Renal pelvis (tissue), 12 donors: ENCODE measurements at places on chromosomes 11 and 22. TPM values are rescaled to one million over a fixed set of nuclear protein-coding genes. Genes with fewer than 3 reads are reported as not detected.

Gene APOL2
- 34.8 TPM for polyA plus RNA-seq

Gene BET1L
- 48.6 TPM for polyA plus RNA-seq

- no peak for DNase-seq
Measured at GRCh38 chr22:23217171-23218052, 37.1 kb downstream of the BCR start.

DNA sequence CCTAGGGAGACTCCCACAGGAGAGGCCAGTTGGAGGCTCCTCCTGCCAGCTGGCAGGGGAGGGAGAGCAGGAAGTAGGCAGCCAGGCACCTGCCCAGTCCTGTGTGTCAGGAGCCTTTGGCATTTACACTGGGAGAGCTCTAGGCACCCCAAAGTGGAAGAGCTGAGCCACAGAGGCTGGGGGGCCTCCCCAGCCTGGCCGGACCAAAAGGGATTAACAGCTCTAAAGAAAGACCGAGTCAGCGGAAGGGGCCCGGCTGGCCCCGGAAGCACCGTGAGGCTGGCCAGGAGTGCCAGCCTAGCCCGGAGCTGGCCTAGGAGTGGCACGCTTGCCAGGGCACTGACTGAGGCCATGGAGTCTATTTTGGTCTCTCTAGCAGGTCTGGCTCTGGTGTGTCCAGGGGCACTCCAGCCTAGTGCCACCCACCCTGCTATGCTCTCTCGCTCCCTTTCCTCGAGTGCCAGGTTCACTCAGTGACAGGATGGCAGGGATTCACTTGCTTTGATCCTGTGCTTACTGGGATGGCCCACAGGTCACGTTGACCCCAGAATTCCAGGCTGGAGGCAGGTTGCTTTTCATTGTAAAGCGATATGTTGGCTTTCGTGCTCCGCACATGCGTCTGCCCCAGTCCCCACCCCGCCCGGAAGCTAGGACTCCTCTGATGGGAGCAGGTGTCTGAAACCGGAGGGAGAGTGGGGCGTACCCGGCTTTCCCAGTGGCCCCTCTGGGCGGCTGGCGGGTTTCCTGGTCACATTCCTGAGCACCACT lies 3.3 kb upstream of the KMT5B start:
- no peak for DNase-seq

- DNase-seq: no peak
Measured at GRCh38 chr11:70454197-70454767, 56.0 kb downstream of the CTTN start.

DNA sequence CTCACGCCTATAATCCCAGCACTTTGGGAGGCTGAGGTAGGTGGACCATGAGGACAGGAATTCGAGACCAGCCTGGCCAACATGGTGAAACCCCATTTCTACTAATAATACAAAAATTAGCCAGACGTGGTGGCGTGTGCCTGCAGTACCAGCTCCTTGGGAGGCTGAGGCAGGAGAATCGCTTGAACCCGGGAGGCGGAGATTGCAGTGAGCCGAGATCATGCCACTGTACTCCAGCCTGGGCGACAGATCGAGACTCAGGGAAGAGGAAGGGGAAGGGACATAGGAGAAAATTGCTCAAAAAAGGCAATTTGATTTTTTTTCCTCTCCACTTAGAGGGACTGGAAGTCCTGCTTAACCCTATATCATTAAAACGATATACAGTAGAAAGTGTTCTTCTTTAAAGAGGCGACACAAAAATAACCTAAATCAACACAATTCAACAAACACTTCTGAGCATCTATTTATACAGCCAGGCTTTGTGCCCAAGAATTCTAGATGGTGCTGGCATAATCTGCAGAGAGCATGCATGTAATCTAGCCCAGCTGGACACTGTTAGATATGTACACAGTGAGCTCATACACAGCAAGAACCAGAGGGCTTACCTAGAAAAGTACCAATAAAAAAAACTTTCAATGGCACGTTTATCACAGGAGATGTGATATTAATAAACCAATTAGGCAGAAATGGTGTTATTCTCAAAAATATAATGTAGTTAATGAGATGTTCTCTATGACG lies 20.9 kb upstream of the DENND5A start:
- no peak for DNase-seq

DNA sequence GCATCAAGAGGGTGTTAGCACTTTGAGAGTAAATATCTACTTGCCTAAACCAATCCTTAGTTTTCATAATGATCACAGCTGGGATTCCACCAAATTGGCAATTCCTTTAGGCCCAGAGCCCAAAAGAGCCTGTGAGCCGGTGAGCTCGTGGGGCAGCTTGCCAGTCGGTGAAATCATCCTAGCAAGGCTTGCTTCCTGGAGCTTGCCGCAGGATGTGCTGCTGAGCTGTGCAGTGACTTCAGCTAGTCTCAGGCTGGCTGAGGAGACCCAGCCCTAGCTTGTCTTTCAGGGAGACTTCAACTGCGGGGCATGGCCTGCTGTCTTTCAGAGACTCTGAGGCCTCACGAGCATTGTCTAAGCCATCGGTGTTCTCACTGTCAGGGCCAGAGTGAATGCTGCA lies 73.6 kb upstream of the SUSD2 start:
- no peak for DNase-seq

GRCh38 chr11:17019232-17019631 lies 5.0 kb upstream of the PLEKHA7 start:
- DNase-seq: no peak

DNA sequence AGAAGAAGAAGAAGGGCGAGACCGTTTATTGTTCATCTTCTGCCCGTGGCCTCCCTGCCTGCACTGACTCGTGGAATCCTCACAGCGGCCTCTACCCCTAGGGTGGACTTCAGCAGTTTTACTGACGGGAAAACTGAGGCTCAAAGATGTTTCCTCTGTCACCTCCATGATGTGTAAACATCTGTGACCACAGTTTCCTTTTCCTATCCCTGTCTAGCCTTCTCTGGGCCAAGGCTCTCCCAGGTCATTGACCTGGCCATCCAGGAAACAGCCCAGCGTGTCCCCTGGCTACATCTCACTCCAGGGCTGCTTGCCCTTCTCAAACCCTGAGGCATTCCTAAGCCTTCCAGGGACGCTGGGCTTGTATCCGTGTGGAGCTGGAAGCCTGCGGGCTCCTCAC lies 49.0 kb upstream of the GCAT start:
- no peak for DNase-seq

DNA sequence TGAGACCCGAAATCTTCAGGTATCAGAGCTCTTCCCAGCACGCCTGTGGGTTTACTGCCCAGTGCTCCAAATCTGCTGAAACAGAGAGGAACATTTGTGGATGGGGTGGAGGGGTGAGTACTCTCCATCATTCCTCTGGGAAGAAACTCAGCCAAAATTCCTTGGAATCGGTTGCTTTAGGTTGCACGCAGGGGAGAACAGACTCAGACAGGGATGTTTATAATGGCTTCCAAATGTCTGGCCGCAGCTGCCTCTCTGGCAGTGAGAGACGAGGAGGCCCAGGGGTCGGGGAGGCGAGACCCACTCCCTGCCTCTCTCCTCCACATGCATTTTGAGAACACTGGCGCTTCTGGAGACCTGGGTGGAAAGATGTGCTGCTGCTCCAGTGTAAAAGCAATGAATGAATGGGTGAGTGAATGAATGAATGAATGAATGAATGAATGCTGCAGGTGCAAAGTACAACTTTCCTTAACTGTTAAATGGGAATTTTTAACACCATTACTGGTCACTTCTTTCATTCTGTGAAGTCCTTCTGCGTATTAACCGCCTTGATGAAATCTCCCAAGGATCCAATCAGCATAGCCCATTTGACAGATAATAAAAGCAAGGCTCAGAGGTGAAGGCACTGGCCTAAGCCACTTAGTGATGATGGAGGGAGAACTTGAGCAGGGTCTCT lies 437.4 kb downstream of the MIAT start:
- DNase-seq: no peak

- no peak for DNase-seq
Measured at GRCh38 chr11:31218847-31219246, 150.7 kb downstream of the DCDC1 start.

DNA sequence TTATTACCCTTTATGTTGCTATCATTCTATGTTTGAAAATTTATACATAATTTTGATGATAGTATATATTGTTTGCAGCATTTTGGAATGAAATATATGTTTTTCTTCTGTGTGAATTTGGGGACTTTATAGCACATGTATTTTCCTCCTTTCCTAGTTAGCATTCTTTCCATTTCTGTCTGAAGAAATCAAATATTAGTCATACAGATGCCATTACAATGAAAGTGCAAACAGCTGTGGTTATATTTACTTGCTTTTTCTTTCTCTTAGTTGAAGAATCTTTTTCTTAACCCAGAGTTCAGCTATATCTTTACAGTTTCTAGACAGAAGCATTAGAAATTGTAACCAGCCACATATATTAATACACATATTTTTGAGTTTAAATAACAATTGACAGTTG lies 753.1 kb upstream of the ARHGAP42 start:
- no peak for DNase-seq

DNA sequence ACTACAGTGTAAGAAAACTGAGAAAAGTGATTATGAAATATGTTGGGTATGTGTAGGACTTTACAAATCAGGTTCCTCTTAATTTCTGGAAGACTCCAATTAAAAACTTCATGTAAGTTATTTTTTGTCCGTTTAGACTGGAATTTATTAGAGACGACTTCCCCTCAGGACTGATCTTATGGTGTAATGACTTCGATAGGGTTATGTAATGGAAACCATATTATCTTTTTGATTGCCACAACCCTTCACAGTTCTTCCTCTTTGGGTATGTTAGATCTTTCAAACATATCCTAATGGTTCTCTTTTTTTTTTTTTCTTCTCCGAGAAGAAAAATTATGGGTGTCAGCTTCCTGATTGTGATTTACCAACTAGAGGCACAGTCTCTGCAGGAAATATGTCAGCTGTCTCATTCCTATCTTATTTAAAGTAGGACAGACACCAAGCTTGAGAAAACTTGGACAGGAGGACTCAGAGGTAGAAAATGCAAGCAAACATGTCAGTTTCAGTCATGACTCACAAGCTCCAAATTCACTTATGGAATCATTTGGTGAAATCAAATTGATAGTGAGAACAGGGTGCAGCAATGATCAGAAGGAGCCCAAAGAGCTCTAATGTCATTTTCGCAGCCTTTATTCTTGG lies 11.1 kb upstream of the LDLRAD3 start:
- no peak for DNase-seq

GRCh38 chr11:24781288-24781687 lies 284.4 kb downstream of the LUZP2 start:
- DNase-seq: no peak

DNA sequence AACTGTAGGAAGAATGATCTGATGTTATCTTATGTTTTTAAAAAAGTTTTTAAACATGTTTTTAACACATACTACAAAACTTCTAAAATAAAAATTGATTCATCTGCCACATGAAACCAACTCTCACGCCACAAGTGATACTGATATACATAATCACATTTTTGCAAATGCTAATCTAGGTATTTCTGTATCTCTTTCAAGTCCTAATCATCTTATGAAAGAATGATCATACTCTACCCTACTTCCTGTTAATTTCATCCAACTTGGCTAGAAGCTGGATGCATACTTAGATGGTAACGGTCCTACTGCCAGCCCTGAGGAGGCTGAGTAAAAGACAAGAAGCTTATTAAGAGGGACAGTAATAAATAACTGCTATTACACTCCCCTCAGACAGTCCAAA lies 19.2 kb downstream of the THAP12 start:
- DNase-seq: no peak

DNA sequence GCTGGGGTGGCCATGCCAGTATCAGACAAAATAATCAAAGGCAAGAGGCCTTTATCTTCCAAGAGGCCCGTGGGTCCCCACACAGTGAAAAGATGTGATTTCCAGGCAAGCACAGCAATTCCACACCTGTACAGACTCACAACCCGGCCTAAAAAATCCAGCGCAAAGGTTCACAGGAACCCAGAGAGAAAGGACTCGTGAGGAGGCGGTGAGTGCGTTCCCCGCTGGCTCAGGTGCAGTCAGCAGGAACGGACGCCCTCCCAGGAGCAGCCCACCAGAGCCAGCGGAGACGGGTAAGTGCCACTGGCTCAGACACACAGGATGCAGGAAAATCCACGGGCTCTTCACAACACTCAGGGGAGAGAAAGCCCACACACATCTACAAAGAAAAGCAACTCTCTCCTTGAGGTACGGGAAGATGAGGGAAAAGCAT lies 4.4 kb downstream of the TOLLIP start:
- no peak for DNase-seq

- DNase-seq: no peak
Measured at GRCh38 chr11:12152321-12152720, 41.9 kb downstream of the MICAL2 start.

GRCh38 chr11:44629732-44630345 lies 64.4 kb downstream of the CD82 start:
- DNase-seq: no peak

- no peak for DNase-seq
Measured at GRCh38 chr11:78039391-78039918, 16.4 kb upstream of the KCTD14 start.
